Endothelial cell (in vitro differentiated cells): ENCODE measurements at places on chromosomes 12 and 14.

- no peak for DNase-seq
Measured at GRCh38 chr12:84785951-84786350, 126.6 kb downstream of the SLC6A15 start.

GRCh38 chr12:29234965-29235626, 86.0 kb downstream of the FAR2 start:
- DNase-seq, result no peak

- no peak for DNase-seq
Measured at GRCh38 chr14:38616959-38617358, 361.1 kb upstream of the CLEC14A start.

DNA sequence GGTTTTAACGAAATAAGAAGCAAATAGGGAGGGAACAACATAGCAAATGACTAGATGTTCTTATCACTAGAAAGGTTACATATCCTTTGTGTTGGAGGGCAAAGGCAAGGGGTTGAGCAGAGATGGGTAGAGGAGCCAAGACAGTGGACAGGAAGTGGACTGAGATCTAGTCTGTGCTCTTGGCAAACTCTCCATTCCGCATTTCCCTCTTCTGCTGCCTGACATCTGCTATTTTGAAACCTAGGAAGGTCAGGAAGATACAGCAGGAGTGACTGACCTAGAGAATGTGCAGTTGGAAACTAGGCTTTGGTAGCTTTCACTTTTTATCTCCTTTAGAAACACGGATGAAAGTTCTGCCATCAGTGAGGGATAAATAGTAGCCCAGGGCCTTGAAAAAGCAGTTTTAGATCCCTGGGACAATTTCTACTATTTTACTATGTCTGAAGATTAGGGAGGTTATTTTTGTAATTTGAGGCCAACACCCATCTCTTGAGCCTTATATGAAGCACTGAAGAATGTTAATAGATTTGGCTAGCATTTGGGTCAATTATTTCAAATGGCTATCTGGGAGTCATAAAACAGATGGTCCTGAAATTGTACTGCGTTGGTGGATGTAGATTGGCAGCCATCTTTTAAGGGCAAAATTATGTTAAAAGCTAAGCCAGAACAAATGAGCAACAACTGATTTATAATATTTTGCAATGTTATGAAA, 410.3 kb downstream of the PCNX1 start:
- DNase-seq, result no peak

GRCh38 chr14:69244946-69245345, 15.0 kb upstream of the GALNT16 start:
- no peak for DNase-seq

- peak; percentile 57 for DNase-seq
Measured at GRCh38 chr12:117968826-117969659, at the start of gene KSR2. Gene KSR2, minus strand, starts transcription at chr12:117968990. Its CDS starts 735 bp downstream, at chr12:117968255.

GRCh38 chr12:2895051-2895451, 4.4 kb downstream of the TULP3 start:
- DNase-seq, result no peak

DNA sequence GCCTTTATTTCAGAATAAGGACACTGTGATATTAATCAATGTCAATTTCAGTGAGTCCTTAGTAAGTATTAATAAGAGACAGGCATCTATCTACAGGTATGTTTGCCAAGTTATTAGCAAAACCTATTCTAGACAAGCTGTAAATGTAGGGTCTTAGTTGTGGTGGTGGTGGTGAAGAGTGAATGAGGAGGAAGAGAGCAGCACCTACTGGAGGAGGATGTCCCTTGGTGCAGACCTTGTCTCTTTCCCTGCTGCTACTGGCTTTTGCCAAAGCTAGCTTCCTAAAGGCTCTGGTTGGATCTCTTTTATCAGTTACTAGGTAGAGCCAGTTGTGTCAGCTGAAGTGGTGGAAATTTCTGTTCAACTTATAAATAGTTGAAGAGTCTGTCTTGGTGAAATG, 304.8 kb upstream of the ATP2B1 start:
- DNase-seq, result no peak

DNA sequence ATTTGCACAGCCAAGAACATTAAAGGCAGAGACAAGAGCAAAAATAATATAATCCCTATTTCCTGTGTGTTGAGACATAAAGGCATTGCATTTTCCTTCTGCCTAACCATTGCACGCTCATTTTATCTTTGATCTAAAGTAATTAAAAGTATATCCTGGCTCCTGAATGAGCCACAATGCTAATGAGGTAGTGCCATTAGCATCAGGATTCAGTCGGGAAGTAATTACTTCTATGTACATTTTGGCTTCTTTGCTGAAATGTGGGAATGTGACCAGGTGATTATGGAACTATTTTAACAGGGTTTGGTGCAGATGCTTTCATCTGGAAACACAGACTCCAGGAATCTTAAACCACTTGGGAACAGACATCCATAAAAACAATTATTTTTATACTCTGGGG, 77.4 kb downstream of the TMTC1 start:
- no peak for DNase-seq

- no peak for DNase-seq
Measured at GRCh38 chr14:22822016-22822570, 6.9 kb upstream of the SLC7A7 start.

- no peak for DNase-seq
Measured at GRCh38 chr14:57174466-57174865, 94.2 kb downstream of the EXOC5 start.

DNA sequence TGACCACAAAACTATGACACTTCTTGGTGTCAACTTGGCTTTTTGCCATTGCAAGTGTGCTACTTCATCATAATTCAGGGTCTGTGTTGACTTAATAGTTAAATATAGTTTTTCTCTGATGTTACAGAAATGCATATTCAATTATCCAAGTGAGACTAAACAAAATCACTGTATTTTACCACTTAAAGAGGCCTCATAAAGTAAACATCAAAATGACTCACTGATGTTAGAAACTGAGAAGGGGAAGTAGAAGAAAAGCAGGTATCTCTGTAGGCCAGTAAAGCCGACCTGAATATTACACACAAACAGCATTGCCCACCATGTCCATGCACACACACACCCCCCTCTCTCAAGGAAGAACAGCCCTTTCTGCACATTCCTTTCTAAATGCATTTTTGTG, 55.4 kb downstream of the RPAP3 start:
- no peak for DNase-seq

GRCh38 chr14:76375947-76376404, at the start of gene ESRRB:
Gene ESRRB, plus strand, starts transcription at chr14:76376137. Its CDS starts 265 bp downstream, at chr14:76376402.
- peak; percentile 27 for DNase-seq

- DNase-seq, result no peak
Measured at GRCh38 chr12:69096669-69097335, 142.6 kb upstream of the CPSF6 start.

- DNase-seq, result no peak
Measured at GRCh38 chr14:52080808-52081755, 12.2 kb upstream of the NID2 start.

DNA sequence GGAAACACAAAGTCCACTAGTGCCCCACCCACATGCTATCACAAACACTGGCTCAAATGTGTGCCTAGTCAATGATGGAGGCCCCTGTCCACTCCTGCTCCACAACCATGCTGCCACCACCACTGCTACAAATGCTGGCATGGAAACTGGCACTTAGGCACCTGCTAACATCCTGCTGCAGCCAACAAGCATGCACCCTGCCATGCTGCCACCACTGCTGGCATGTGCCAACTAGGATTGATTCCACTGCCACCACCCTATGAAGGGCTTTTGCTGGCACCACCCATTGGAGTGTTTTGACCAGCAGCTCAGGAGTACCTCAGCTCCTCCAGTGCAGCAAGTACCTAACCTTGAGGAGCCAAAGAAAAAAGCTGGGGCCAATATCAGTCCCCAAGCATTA, 236.6 kb downstream of the CCDC59 start:
- no peak for DNase-seq
